Effector memory CD8-positive, alpha-beta T cell (primary cell): ENCODE measurements at places on chromosomes 2 and 18.

GRCh38 chr2:39091543-39091942 is 29.3 kb downstream of the SOS1 start:
- DNase-seq, result no peak

GRCh38 chr2:52881606-52882005 is 886.0 kb upstream of the CHAC2 start:
- no peak for DNase-seq

- DNase-seq, result no peak
Measured at GRCh38 chr18:39007031-39007902, 1441.7 kb upstream of the CELF4 start.

GRCh38 chr2:172614932-172615331 is 59.0 kb downstream of the PDK1 start:
- DNase-seq, result no peak

DNA sequence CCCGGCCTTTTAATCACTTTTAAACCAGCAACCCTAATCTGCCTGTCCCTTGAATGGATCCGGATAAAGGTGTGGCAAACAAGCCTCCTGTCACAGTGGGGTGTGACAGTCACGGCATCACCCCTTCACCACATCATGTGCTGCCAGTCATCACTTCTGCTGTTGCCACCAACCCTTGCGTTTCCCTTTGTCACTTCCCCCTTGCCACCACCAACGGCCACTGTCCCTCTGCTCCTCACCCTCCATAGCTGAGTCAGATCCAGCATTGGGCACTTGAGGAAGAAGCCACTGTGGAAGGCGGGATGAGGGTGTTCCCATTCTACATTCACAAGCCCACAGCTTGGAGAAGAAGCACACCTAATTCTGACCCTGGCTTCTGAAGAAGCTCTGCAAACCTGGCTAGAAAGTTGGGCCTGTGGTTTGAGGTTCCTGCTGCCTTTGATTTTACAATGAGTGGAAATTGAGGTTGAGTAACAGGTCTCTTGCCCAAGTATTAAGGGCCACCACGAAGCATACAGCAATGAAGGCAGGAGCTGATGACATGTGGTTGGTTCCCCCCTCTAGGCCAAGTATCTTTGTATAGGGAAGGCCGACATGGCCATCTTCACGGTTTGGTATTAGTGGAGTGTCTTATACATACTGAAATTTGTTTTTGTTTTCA is 22.9 kb upstream of the DARS1 start:
- DNase-seq, result peak; percentile 75

- DNase-seq, result no peak
Measured at GRCh38 chr2:237591141-237591881, 777 bp upstream of the RAB17 start.

DNA sequence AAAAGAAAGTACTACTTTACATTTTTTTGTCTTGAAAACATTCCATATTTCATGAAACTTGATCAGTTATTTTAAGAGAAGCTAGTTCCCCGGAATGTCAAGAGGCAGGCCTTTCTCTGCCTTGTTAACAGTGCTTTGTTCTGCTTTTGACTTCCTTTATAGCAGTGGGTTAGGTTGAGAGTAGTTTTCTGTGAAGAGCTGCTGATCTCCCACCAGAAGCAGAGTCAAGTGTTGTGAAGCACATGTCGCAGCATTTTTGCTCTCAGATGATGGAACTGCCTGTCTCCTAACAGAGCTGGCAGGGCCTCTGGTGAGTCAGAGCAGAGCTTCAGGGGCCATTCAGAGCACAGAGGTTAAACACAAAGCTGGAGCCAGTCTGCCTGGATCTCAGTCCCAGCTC is 871.8 kb downstream of the SLC4A3 start:
- DNase-seq, result no peak

DNA sequence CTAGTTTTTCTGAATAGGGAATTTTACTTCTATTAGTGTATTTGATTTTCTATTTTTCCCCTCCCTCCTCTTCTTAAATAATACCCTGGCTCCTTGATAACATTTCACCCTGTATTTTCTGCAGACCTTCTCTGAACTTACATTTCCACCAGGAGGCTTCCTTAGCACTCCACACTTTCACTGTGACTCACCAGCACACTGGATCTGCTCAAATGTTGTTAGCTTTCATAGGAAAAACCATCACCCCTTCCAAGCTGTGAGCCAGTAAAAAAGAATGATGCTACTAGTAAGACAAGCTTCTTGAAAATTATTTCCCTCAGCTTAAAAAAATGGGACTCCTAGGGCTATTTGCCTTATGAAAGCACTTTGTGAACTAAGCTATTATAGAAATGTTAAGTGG is 16.1 kb downstream of the SUPT7L start:
- DNase-seq, result no peak

DNA sequence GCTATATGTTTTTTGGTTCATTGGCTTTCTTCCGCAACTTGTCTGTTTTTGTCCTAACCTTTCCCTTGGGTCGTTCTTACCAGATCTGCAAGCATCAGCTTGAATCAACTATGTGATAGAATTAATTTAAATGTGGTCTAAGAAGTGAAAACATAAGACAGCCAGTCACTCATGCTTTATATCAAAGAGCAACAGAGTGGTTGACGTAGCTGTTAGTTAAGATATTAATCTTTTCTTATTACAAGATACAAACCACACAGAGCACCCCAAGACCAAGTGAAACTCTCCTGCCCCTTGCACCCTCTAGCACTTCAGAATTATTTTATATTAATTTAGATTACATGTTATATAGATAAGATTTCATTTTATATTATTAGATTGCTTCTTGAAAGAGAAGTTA is 15.2 kb downstream of the IL18RAP start:
- DNase-seq, result no peak

DNA sequence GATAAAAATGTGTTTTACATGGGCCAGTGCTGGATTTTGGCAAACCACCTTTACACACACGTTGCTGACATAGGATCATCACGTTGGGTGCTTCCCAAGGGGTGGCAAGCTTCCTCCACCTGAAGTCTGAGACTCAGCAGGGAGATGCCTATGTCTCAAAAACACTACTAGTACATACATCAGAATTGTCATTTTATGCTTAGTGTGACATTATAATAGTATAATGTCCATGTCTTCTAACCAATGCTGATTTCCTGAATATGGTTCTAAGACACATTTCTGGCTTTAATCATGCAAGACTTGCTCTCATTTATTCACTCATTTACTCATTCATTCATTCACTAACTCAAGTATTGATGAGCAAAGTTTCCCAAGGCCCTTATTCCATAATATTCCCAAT is 322.3 kb downstream of the LNPK start:
- DNase-seq, result no peak

GRCh38 chr18:73901566-73901965 is 246.1 kb downstream of the FBXO15 start:
- DNase-seq, result no peak

DNA sequence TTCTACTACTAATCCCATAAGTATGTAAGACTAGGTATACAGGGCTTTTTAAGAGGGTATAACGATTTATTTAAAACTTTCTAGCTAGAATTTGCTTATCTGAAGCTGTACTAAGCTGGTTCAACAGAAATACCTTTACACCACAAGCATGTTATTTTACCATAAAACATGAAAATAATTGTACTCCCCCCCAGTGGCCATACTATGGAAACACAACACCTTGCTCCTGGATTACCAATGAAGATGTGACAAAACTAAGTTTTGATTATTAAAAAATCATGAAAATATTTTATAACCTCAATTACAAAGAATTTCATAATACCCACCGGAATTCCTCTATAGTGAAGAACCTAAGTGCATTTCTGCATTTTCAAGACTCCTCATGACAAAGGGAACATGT is 27.3 kb downstream of the LPIN2 start:
- no peak for DNase-seq

- no peak for DNase-seq
Measured at GRCh38 chr2:171798156-171798820, 95.8 kb downstream of the SLC25A12 start.

DNA sequence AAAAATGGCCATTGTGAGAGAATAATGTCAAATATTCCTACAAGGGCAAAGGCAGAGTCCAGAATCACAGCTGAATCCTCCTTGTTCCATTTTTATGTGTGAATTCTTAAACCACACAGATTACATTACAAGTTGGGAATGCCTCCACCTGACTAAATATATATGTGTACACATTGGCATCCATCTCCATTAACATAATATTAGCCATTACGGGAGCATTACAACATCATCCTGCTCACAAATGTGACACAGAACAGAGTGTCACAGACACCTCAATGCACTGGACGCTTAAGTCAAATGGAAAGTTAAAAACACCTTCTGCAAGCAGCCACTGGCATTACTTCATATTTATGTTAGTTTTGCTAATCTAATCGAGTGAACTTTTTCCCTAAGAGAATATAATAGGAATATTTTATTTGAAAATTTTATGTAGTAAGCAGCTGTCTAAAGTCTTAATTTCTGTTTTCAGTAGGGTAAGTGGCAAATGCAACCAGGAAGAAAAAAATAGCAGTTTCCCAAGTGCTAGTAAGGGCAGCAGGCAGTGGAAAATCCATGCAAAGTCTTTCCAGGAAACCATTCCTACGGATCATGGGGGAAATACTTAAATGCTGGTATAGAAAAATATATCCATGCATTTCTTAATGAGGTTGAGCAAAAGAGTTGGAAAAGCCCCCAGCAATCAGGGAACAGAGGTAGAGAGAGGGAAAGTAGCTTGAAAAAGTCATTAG is 255.6 kb downstream of the OSR1 start:
- DNase-seq, result no peak

DNA sequence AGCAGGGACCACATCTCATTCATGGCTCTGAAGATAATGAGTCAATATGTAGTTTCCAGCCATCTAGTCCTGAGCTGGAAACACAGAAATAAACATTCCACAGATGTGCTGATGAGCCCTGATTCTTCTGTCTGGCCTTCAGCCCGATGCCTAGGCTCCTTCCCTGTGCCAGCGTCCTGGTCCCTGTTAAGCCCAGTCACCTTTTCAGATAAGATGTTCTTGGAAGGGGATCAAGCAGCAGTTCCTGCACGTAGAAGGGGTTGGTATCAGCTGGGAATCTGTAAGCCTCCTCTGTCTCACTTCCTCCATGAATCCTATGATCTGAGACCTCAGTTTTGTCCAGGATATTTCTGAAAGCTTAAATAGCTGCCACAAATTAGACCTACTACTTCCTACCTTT is 149.3 kb downstream of the TTC32 start:
- no peak for DNase-seq

DNA sequence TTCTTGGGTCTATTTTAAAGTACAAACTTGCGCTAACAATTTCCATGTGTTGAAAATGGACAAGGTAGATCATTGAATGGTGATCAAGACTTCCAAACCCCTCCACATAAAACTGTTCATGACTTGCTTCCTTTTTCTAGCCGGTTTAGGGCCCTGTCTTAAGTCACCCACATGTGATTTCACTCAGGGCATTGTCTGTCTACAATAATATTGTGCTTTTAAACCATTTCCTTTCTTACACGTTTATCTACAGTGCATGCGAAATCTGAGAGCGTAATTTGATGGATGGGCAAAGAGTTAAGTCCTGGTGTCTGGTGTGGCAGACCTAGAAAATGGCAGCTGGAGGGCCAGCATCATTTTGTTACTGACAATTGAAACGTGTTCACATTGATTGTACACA is 2.0 kb upstream of the ZNF516 start:
- no peak for DNase-seq

DNA sequence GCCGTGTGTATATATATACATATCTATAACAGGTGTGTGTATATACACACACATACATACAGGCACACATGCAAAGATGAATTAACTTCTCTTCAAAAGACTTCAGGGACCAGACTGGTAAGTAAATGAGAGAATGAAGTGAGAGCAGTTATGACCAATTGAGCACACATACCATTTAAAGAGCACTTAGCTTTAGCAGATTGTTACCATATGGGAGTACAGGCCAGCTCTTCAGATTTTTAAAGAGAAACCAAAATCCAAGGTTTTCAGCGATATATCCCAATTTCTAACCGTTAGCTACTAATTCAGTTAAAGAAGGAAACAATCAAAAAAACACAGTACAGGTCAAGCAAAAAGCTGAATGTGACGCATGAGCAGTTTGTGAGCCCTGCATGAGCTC is 23.7 kb downstream of the INPP1 start:
- no peak for DNase-seq

DNA sequence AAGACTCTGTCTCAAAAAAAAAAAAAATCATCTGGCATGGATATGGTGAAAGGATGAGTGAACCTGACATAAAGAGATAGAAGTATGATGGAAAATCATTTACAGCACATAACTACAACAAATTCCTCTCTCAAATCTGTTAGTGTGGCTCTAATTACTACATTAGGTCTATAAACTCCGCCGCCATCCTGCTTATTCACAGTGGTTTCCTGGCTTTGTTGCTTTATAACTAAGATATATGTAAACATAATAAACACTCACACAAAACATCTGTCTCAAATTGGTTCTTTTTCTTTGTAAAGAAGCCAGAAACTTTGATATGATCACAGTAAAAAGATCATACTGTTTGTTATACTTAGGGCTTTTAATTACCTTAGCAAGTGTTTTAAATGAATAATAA is 412.6 kb upstream of the FAM98A start:
- no peak for DNase-seq

GRCh38 chr18:79848579-79849327 is 51.0 kb downstream of the KCNG2 start:
- DNase-seq, result no peak

GRCh38 chr2:162344617-162344950 is 652 bp downstream of the GCA start:
- no peak for DNase-seq

- DNase-seq, result no peak
Measured at GRCh38 chr2:79219383-79219988, 59.9 kb upstream of the REG3A start.

GRCh38 chr2:196957442-196957841 is 30.9 kb upstream of the PGAP1 start:
- no peak for DNase-seq

- no peak for DNase-seq
Measured at GRCh38 chr2:22826703-22827102, 558.3 kb upstream of the KLHL29 start.

DNA sequence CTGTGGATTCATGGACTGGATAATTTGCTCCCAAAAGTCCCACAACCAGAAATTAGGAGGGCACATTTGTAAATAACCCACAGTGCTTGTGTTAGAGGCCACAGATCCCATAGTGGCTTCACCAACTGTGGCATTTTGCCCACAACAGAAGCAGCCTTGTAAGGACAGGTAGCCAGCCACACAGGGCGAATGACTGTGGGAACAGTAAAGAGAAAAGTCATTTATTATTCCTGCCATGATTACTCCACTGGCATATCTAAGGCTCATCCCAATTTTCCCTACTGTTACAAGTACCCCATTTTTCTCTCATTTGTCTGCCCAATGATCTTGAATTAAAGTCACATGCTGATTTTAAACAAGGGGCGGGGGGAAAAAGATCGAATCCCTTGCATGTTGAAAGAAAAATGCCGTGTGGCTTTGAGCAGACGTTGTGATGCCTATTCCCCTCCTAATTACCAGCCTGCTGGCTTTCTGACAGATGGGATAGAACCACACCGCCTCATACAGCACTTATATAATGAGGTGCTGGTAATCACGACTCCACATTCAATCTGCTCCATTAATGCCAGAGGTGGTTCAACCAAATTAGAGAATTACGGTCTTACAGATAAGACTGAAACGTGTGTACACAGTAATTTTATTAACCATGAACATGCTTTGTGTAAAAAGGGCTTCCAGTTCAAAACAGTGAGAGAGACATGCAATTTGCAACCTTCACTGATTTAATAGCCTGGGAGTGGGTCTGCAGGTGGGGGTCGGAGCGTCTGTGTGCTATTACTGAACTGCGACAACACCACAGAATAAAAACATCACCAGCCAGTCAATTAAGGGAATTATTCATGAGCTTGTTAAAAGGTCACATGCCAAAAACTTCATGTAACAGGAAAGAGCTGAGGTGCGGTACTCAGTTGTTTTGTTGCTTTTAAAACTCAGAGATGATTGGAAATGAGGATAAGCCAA is 196.0 kb downstream of the TMEM163 start:
- DNase-seq, result no peak
